Hematopoietic multipotent progenitor cell treated with erythropoietin and hydrocortisone succinate and interleukin-3 and kit ligand, for 17 days (in vitro differentiated cells): ENCODE measurements at places on chromosomes 16 and 17.

- DNase-seq, result no peak
Observed at GRCh38 chr17:179066-179432, 2.4 kb downstream of the DOC2B start.

- DNase-seq, result no peak
Observed at GRCh38 chr17:6356562-6356961, 78.4 kb downstream of the AIPL1 start.

- DNase-seq, result no peak
Observed at GRCh38 chr17:80558046-80558445, 13.4 kb downstream of the RPTOR start.

GRCh38 chr17:42285346-42286050 lies 2.8 kb upstream of the STAT5A start:
- no peak for DNase-seq

DNA sequence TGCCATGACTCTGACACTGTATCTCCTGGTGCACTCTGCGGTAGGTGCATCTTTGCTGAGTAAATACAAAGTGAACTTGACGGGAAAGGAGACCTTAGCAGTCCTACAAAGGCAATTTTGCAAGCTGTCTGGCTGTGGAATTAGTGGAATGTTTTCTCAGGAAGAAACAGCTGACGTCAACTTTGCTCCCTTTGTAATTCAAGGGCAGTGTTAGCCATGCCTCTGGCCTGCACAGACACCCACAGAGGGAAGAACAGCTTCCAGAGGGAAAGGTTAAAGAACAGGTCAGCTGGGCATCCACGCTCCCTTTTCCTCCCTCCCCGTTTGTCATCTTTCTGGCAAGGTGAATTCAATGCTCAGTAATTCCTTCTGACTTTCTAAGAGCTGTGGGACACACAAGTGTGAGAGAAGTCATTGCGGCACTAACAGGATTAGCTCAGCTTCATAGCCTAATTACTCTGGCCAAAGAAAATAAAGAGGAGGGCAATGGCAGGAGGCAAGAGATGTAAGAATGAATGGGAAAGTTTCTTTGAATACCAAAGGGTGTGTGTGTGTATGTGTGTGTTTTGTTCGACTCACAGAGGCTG lies 476.9 kb upstream of the GOT2 start:
- no peak for DNase-seq

GRCh38 chr17:72274614-72275013 lies 153.8 kb downstream of the SOX9 start:
- DNase-seq, result no peak

- no peak for DNase-seq
Observed at GRCh38 chr16:17744921-17745572, 274.3 kb upstream of the XYLT1 start.

DNA sequence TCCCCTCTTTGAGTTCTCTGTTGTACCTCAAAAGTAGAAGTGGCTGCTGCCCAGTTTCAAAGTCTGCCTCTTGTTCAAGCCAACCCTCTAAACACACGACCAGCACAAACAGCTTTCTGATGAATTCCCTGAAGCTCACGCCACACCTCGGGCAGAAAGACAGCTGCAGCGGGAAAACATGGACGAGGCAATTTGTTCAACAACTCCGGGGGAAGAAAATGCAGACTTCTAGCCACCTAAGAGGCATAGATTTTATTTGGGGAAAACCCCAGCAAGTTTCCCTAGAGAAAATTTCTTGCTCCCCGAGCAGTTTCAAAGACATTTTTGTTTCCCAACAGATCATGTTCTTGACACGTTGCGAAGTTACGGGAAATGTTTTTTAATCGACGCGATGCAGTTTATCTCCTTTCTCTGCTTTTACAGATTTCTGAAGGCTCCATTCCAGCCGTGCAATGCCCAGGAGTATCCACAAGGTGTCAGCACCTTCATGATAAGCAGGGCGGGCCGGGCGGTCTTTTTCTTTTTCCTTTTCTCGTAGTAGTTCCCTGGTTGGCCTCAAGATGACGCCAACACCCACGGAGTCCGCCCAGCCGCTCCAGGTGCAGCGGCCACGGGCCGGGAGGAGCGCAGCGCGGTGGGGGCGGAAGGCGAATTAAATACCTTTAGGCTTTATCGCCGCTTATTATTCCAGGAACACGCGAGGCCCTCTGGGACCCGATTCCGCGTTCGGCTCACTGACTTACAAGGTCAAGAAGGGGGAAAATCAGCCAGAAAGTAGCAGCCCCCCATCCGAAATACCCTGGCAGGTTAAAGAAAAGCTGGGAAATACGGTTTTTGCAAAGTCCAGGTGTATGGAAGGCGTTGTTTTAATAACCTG lies 2.9 kb upstream of the FOXC2 start:
- DNase-seq, result peak; percentile 81

- no peak for DNase-seq
Observed at GRCh38 chr16:68936736-68937631, 93.7 kb downstream of the TANGO6 start.

DNA sequence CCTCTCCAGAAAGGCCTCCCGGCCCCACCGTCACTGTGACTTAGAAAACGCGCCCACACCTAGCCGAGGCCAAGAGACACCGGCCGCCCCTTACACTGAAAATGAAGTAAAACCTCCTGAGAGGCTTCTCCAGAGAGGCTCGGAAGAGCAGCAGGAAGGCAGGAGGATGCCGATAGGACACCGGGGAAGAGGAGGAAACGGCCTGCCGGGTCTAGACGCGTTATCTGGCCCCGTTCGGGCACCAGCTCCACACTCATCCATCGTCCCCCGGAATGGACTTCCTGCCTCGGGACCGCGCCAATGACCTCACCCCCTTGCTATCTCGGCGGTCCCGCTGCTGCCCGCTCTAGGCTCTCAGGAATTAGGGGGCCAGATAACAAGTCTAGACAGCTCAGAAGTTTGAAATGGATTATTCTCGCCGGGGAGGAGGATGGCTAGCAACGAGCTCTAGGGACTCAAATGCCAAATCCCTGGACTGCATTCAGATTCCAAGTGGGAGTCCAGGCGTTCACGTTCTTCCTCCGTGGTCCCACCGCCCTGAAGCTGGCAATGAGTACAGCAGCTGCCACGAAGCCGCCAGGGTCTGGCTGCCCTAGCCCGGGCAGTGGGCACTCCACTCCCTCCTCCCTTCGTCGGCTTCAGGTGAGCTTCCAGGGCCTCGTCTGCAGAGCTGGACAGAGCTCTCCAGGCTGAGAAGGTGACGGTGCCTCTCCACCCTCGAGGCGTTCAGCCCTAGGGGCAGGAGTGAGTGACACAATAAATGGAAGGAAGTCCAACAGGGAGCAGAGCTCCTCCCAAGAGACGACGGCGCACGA lies 350.9 kb downstream of the FOXL1 start:
- no peak for DNase-seq

- no peak for DNase-seq
Observed at GRCh38 chr17:55699181-55699860, 23.3 kb downstream of the TMEM100 start.

- DNase-seq, result no peak
Observed at GRCh38 chr17:55567240-55568214, 56.3 kb upstream of the SMIM36 start.

- DNase-seq, result no peak
Observed at GRCh38 chr16:5461141-5461540, 363.5 kb upstream of the EEF2KMT start.

GRCh38 chr17:70624211-70624610 lies 454.9 kb downstream of the KCNJ2 start:
- no peak for DNase-seq

DNA sequence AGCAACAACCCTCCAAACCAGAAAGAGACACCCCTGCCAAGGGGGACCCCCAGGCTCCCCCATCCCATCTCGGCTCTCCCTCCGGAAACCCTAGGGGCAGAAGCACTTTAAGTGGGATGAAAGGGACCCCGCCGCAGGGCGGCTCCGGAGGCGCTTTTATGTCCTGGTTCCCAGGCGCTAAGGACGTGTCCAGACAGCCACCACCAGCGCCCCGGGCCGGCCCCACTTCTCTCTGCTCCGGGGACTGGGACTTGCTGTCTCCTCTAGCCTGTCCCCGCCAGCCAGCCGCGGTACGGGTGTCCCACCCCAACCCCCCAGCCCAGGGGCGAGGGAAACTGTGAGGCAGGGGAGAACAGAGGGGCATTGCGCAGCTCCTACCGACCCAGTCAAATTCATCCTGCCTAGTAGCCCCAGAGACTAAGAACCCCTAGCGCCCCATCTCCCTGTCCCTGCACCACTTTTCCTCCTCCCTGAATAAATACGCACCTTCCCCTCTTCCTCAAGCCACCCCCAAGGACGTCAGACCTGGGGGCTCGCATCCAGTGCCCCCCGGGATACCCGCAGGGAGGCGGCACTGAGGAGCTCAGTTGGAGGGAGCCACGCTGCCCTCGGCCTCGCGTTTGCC lies 4.1 kb downstream of the SP6 start:
- DNase-seq, result no peak

GRCh38 chr16:10847176-10847575 lies 28.6 kb upstream of the TVP23A start:
- no peak for DNase-seq

DNA sequence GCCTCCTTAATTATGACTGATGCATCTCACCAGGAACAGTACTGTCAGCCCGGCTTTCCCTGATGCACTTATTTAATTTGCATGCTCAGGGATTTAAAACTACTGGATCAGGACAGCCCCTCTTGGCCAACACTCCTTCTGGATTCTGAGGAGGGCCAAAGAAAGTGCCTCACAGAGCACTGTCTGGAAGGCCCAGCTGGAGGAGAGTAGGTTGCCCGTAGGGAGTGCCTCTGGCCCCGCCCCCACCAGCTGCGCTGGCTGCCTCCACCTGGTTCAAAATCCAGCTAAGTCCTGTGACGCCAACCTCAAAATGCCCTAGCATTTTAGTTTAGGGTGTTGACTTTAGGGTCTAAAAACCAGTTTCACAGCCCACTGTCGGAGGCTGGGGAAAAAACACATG lies 49.4 kb upstream of the SREBF1 start:
- DNase-seq, result no peak

GRCh38 chr17:39212195-39212810 lies 12.2 kb downstream of the RPL19 start:
- no peak for DNase-seq

DNA sequence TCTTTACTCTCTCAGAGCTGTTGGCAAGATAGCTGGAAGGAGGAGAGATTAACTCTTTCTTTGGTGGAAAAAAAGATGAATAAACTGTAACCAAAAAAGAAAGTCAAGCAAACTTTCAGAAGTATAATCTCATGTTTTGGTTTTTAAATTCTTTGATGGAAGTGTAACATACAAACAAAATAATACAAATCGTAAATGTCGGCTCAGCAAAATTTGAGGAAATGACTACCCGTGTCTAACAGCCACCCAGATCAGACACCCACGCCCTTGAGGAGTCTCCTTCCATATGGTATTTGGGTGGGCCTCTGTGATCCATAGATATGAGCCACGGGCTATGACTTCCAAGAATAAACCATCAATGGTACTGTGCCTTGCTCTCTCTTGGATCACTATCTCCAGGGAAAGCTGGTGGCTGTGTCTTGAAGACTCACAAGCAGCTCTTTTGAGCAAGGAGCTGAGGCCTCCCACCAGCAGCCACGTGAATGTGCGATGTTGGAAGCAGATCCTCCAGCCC lies 9.6 kb upstream of the CD300C start:
- DNase-seq, result no peak

- no peak for DNase-seq
Observed at GRCh38 chr17:38466346-38467315, 38.4 kb downstream of the ARHGAP23 start.

GRCh38 chr17:76880268-76880667 lies 12.1 kb downstream of the MGAT5B start:
- no peak for DNase-seq

- no peak for DNase-seq
Observed at GRCh38 chr16:81409016-81409556, 35.5 kb upstream of the CMIP start.

DNA sequence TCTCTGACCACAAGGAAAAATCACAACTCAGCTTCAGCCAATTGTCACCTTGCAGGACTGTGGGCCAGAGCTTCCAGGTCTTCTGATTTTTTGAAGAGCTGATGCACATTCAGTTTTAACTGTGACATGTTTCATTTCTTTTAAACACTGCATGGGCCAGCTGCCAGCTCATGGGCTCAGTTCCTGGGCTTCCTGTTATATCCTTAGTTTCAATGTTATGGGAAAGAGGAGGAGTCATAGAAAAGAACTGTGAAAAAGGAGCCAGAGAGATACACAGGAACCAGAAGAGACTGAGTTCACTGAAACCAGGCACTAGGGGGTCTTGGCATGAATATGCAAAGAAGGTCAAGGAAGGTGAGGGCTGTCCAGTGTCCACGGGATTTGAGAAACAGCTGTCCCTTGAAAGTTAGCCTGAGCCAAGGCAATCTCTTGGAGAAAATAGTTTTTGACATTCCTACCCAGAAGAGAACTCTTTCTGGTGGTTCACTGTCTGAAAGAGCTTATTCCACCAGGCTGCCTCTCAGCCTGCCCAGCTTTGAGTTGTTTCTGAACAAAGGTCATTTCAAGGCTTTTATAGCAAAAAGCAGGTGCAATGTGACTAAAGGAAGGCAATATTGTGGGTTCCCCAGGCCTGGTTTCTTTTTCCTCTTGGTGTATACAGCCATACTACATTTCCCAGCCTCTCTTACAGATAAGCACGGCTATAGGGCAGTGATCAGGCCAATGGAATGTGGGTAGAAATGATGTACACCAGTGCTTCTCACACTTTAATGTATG lies 10.5 kb downstream of the PDILT start:
- DNase-seq, result no peak

GRCh38 chr16:30953511-30954124 lies 3.9 kb upstream of the SETD1A start:
- DNase-seq, result peak; percentile 83

GRCh38 chr17:1490643-1491442 lies 1.6 kb downstream of the MYO1C start:
- DNase-seq, result peak; percentile 21

DNA sequence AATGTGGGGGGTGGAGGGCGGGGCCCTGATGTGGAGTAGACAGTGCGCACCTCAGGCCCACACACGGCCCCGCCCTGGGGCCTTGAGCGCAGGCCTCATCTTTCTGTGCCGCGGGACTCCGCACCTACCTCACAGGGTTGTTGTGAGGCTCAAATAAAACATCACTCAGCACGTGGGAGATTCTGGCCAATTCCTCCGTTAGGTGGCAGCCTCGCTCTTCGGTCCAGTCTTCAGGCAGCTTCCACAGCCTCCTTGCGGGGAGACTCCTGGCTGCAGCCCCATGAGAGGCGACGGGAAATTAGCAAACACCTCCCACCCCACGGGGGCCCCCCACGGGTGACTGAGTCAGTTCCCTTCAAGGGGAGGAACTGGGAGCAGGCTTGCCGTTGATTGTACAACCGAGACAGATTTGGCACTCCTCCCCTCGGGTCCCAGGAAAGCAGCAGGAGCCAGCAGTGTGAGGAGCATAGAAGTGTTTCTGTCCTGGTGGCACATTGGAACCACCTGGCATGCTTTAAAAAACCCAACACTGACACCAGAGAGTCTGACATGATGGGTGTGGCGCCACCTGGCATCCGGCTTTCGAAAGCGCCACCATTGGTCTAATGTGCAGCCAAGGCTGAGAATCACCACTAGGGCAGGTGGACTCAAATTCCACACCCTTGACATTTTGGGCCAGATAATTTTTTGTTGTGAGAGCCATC lies 7.6 kb downstream of the MRM1 start:
- DNase-seq, result peak; percentile 66

GRCh38 chr17:16917671-16918394 lies 54.1 kb downstream of the TNFRSF13B start:
- DNase-seq, result no peak

GRCh38 chr16:75854152-75854551 lies 127.9 kb upstream of the CPHXL start:
- DNase-seq, result no peak
